ENCODE measurements at places on chromosomes 1 and 21.

DNA sequence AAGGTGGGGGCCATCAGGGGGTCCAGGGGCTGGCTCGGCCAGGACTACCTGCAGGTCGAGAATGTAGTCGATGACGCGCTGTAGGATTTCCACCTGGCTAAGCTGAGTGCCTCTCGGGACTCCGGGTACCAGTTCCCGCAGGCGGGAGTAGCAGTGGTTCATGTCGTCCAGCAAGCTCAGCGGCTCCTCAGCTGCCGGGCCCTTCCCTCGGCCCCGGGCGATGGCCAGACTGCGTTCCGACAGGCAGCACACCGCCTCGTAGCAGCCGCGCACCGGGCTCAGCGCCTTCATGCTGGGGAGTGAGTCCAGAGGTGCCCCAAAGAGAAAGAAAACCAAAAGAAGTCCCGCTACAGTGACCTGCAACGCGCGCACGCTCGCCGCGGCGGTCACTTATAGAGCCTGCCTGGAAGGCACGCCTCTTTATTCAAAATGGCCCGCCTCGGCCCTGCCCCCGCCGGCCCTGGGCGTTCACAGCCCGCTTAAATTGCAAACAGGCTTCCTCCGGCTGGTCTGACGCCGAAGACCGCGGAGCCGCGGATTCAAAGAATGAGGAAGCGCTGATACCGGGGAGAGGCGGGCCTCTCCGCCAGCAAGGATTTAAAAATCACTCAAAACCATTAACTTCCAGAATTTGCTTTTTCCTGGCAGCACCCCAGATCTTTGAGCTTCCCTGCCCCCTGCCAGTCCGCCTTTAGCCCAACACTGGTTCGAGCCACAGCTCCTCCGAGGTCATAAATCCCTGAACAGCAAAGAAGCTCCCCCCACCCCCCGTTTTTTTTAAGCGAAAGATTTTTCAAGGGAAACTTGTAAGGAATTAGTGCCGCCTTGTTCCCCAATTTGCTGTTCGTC, at the start of gene ID3:
TSS of gene ID3 (minus strand) at position 366 of the 849 bp plus-strand sequence. CDS start at position 291, 75 bp downstream.
- peak; percentile 2 for DNase-seq

GRCh38 chr1:42008264-42008663, 89.5 kb upstream of the HIVEP3 start:
- DNase-seq = no peak

GRCh38 chr1:76492752-76493430, 374.4 kb upstream of the ST6GALNAC5 start:
- DNase-seq = no peak

DNA sequence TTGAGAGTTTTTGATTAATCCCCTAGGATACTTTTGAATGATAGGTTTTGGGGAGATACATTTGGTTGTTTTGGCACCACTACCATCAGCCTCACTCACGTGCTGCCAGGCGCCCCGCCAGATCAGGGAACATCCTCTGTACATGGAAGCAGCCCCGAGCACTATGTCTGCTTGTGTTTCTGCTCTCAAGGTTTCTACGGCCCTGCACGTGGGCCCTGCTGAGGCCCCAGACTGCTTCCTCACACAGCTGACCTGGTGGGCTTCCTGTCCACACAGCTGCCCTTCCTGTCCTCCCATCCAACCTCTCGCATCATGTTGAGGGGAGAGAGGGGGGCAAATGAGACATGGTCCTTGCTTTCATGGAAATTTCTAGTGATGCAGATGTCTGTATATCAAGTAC, 20.0 kb downstream of the ADARB1 start:
- DNase-seq = no peak

- no peak for DNase-seq
Observed at GRCh38 chr1:176773038-176773437, 310.1 kb downstream of the PAPPA2 start.

- no peak for DNase-seq
Observed at GRCh38 chr1:234564035-234565029, 45.6 kb downstream of the IRF2BP2 start.

DNA sequence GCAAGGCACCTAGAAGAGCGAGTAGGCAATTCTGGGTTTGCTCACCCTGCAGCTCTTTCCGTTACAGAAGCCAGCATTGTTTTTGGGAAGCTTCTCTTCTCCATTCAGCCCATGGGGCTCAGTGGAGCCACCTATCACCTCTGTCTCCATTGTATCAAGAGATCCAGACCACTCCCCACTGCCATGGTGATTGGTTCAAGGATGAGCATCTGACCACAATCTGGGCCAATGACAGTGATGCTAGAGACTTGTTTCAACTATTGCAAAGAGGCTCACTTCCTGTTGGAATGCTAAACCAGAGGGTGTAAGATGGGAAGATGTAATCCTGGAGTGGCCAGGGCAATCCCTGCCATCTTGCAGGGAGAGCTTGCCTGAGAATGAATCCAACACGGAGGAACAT, 6.6 kb downstream of the SPATA21 start:
- no peak for DNase-seq

GRCh38 chr1:106526650-106527049, 529.8 kb upstream of the PRMT6 start:
- no peak for DNase-seq

All from cerebellar nuclear complex (tissue), 1 donor.